ENCODE measurements at places on chromosomes 2 and 18. TPM values are rescaled to one million over a fixed set of nuclear protein-coding genes. Genes with fewer than 3 reads are reported as not detected.

DNA sequence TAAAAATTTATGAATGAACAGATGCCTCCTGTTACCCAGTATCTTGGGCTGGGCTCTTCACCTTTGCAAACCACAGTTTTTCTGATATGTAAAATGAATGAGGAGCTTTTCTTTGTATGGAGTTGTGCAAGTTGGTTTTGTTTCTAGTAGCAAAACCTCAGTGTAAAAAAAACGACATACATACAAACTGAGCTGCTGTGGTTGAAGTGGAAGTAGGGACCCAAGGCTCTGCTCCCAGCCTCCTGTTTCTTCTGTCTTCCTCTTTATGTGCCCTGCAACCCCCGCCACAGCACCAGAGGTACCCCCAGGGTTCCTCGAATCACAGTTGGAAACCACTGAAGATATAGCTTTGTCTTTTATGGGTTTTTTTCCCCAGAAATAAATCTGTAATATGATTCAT is 118.1 kb downstream of the MYO1B start:
- DNase-seq: no peak

GRCh38 chr2:60547841-60548240 is 5.6 kb downstream of the BCL11A start:
- DNase-seq: no peak

DNA sequence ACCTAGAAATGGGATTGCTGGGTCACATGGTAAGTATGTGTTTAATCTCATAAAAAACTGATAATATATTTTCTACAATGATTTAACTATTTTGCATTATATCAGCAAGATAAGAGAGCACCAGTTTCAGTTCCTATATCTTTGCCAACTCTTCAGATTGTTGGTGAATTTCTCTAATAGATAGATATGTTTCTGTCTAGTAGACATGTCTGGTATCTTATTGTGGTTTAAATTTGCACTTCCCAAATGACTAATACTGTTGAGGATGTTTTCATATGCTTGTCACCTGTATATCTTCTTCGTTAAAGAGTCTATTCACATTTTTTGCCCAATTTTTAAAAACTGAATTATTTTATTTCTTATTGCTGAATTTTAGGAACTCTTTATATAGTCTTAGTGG is 113.8 kb upstream of the UXS1 start:
- no peak for DNase-seq

DNA sequence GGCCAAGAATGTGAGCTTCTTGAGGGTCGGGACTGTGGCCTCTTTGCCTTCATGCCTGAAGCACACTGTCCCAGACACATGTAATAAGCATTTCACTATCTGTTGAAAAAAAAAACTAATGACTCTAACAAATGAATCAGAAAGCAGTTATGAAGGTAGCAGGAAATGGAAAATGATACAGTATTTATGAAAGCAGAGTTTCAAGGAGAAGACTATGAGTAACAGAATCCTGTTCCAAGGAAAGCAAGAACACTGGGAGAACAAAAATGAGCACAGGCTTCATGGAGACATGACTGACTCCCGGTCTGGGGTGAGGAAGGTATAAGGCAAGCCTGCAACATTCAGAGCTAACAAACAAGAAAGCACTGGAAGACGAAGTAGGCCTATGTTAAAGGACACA is 190.8 kb downstream of the RNF152 start:
- no peak for DNase-seq

DNA sequence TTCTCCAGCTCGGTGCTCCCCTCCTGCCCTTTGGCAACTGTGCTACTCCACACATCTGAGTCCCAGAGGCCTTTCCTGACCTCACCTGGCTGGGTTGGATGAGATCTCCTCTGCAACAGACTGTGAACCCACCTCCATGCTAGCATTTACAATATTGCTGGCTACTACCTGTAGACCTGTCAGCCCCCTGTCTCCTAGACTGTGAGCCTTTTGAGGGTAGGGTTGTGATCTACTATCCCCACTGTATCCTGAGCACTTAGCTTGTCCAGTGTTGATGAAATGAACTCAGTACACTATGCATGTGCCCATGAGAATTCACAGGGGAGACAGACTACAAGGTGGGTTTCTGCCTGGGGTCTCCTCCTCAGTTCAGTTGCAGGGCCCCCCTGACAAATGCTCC is 70.1 kb downstream of the C1QL2 start:
- DNase-seq: no peak

DNA sequence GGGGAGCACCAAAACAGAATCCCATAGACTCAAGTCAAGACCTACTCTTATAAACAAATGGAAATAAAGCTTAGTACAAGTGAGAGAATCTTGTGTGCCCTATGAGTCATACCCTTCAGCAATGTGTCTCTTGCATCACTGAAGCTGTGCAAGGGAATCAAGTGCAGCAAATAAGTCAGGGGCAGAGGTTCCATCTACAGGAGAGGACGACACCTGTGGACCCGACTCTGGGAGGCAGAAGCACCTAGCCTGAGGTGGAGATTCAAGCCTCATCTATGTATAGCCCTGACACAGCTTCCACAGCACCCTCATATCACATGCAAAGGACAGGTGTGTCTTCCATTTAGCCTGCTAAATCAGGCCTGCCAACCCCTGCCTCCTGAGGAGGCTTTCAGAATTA is 298.2 kb downstream of the CNTNAP5 start:
- no peak for DNase-seq

DNA sequence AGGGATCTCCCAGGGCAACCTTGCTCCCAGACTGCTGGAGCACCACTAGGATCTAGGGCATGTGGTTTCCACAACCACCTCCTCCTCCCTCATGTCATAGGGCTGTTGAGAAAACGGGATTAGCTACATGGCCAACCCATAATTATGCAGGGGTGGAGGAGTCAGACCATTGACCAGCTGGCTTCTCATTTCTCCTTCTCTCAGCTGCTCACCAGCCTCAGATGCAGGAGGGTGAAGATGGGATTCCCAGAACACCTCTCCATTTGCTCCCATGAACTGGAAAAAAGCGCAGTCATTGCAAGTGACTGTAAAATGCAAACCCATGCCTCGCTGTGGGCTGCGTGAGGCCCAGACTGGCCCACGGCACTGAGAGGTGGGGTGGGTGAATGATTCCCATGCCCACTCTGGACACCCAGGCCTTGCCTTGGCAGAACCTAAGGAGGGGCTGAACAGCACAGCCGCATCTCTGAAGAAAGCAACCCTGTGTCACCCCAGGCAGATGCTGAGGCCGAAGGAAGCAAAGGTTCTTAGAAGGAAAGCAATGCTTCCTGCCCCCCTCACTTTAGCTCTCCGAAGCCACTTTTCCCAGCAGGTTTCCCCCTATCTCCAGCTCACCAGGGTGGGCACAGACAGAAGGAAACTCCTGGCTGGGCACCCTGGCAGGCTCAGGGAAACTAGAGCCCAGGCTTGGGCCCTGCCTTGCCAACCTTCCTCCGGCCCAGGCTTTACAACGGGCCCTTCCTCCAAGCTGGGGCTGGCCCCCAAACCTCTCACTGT is 69.6 kb upstream of the RTN4 start:
- no peak for DNase-seq

DNA sequence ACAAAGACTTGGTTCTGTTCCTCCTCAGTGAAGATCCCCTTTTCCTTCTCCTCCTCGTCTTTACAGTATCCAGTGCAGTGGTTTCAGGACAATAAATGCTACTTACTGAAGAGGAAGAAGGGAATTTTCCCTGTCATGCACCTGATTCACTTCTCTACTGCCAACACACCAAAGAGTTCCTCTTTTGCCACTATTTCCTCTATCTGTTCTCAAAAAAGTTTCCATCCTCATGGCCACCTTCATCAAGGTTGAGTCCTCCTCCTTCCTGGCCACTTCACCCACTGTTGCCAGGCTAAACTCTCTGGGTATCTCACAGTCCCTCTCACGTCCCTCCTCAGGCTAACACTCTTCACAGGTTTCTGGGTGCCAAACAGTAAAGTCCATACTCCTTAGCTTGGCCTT is 41.7 kb downstream of the PLEKHM3 start:
- DNase-seq: no peak

GRCh38 chr18:13120983-13121441 is 97.5 kb upstream of the LDLRAD4 start:
- DNase-seq: no peak

- DNase-seq: no peak
These were observed 678.9 kb upstream of the LRRTM4 start for GRCh38 chr2:78201064-78201575.

- no peak for DNase-seq
These were observed 490.7 kb downstream of the NUP35 start for GRCh38 chr2:183614799-183615435.

GRCh38 chr2:60998628-60999545 is 18.6 kb upstream of the PEX13 start:
- DNase-seq: no peak

- DNase-seq: peak; percentile 70
These were observed 59.4 kb downstream of the DGKD start for GRCh38 chr2:233413559-233414272.

DNA sequence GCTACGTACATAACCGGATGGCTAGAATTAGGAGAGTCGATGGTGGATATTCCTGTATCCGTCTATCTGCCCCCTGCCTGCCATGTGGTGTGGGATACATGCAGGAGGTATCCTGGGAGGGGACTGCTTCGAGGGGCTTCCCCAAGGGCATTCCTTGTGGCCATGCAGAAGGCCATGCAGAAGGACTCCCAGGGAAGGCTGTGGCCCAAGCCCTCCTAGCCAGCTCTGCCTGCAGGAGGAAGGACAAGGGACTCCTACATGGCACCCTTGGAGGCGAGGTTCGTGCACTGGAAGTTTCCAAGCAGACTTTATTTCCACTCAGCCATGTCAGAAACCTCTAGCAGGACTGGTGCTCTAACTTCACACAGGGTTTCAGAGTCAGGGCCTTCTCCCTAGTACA is 136.1 kb downstream of the KLHL29 start:
- no peak for DNase-seq

GRCh38 chr2:72602711-72603110 is 223.1 kb downstream of the EXOC6B start:
- no peak for DNase-seq

GRCh38 chr2:159098921-159099411 is 130.5 kb downstream of the TANC1 start:
- DNase-seq: no peak

GRCh38 chr18:77054288-77054605 is 78.3 kb downstream of the MBP start:
- peak; percentile 32 for DNase-seq

DNA sequence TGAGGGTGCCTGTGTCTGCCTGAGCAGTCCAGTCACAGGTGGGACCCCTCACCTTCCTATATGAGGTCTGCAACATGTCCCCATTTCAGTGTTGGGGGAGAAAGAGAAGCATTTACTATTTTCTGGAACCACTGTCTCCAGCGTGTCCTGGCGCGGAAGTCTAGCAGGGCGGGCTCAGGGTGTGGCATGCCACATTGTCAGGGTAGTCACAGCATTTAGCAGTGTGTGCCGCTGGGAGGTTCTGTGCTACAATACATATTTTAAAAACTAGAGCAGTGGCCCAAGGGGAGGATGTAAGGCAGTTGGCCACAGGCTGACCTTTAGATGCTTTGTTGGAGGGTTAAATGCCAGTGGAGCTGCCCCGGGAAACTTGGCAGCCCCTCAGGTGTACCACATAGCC is 12.5 kb downstream of the UBE2F start:
- no peak for DNase-seq

- DNase-seq: no peak
These were observed 158.3 kb downstream of the DNAH6 start for GRCh38 chr2:84674586-84674985.

DNA sequence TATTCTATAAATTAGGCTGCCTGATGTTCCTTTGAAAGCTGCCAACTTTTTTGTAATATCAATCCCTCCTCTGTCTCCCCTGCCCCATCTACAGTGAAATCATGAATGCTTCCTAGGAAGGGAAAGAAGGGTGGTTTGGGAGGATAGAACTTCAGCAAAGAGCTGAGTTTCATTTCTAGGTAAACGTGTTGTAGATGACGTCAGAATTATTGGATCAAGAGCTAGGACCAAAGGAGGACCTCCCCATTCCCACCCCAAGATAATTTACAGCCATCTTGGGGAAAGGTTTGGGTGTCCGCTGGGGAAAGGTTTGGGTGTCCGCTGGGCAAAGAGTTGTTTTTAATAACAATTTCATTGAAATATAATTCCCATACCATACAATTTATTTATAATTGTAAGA is 11.2 kb upstream of the ANKRD53 start:
- DNase-seq: no peak

- no peak for DNase-seq
These were observed 13.3 kb upstream of the TRIM43 start for GRCh38 chr2:95578539-95578938.

DNA sequence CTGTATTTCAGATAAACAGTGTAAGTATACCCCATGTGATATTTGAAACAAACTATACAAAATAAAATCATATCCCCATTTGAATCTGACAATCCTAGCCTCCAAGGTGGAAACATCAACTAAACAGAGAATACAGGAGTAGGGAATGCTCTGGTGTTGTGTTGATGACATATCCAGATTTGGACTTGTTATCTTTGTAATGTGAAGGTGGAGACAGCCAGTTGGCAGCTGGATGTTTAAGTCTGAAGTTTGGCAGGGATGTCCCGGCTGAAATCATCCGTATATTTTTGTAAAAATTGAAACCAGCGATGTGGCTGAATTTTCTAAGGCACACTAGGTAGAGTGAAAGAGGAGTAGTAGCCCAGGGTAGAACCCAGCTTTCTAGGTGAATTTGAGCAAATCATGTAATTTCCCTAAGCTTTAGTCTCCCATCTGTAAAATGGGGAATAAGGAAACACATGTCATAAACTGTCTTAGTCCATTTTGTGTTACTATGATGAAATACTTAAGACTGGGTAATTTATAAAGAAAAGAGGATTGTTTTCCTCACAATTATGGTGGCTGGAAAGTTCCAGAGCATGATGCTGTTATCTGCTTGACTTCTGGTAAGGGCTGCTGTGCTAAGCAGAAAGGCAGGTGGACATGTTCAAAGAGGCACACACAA is 246.6 kb upstream of the APCDD1 start:
- no peak for DNase-seq

- DNase-seq: no peak
These were observed 121.8 kb downstream of the SETBP1 start for GRCh38 chr18:44802508-44802907.

DNA sequence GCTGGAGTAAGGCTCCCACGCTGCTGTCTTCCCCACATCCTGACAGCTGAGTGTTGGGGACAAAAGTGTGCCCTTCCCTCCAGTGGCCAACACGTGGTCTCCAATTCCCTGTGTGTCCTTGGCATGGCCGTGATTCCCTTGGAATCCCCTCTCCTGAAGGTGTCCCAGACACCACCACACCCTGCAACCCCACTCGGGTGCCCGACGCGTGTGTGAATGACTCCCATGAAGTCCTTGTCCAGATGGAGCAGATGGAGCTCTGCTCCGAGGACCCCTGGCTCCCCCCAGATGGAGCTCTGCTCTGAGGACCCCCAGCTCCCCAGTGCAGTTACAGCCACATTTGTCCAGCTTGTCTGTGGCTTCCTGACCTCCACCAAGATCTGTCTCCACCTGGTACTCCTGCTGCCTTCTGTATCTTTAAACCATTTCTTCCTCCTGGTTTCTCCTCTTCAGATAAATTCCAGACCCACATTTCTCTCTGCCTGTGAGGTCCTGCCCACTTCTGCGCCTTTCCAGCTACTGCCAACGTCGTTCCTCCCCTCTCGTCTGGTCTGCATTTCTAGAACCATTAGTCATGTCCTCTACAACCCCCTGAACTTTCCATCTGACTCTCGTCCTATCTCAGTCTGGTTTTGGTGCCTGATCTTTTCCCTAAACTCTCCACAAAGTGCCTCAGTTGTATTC is 86.8 kb upstream of the PXDN start:
- DNase-seq: no peak

Gene PTPRM
- total RNA-seq: 2.8 TPM

Gene GALR1
- not detected for total RNA-seq

Gene CD207
- total RNA-seq: not detected

Gene EVX2
- total RNA-seq: not detected

Gene DSC2
- not detected for total RNA-seq

Gene LAMA3
- 0.16 TPM for total RNA-seq

Gene RIT2
- total RNA-seq: not detected

Gene XRCC5
- total RNA-seq: 487 TPM
